ENCODE measurements at places on chromosomes 3 and 15.

DNA sequence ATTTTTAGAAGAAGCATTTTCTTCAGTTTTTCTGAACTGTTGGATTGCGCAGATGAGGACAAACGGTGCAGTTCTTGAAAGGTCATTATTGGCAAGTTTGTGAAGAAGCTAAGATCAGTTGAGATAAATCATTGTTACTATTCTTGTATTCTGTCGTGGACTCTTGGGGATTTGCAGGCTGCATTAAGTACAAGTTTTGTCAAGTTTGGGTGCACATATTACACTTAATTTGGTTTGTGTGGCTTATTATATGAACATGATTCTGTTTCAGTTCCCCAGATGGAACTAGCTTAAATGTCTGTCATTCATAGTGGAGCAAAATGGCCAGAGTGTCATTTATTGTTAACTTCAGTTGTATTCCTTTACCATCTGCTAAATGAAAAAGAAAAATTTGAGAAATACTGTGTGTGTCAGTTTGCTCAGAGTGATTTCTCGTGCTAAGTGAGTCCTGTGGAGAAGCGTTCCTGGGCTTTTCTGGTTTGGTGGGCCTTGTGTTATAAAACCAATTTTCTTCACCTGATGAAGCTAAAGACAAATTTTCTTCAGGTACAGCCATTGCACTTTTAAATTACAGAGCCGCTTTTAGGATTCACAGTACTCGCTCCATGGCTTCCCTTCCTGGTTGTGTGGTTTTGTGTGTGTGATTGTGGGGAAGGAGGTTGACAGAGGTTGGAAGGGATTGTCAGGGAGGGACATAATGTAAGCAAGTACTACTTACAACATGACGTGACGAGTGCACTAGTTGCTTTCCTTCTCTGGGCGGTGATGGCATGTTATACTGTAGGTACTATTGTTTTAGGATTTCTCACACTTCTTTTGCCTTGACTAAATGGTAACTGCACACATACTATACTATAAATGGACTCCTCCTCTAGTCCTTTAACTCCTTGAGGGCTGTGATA is 1.7 kb downstream of the AKAP13 start:
- no peak for DNase-seq

DNA sequence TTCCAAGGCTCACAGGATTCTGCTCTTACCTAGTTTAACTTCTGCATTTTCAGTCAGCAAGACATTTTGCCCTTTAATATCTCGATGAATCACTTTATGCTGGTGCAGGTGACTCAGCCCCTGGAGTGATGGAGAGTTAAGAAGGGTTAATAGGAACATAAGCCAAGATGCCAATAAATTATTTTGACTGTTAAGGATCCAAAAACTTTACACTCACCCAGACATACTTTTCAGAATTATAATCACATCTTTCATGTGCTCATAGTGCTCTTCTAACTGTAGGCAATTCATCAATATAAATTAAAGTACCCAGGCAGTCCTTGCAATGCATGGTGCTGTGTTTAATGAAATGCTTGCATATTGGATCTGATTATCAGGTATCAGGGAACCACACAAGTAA is 164.1 kb upstream of the SLC2A2 start:
- no peak for DNase-seq

DNA sequence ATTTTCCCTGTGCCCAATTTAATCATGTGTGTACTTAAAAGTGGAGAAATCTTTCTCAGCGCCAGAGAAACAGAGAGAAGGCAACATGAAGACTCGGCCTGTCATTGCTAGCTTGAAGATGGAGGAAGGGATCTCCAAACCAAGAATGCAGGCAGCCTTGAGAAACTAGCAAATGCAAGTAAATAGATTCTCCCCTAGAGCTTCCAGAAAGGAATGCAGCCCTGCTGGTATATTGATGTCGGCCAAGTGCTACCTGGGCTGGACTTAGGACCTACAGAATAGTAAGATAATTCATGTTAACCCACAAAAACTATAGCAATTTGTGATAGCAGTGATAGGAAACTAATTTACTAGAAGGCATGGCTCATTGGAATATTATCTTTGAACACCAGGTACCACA is 150.9 kb upstream of the ABI3BP start:
- no peak for DNase-seq

DNA sequence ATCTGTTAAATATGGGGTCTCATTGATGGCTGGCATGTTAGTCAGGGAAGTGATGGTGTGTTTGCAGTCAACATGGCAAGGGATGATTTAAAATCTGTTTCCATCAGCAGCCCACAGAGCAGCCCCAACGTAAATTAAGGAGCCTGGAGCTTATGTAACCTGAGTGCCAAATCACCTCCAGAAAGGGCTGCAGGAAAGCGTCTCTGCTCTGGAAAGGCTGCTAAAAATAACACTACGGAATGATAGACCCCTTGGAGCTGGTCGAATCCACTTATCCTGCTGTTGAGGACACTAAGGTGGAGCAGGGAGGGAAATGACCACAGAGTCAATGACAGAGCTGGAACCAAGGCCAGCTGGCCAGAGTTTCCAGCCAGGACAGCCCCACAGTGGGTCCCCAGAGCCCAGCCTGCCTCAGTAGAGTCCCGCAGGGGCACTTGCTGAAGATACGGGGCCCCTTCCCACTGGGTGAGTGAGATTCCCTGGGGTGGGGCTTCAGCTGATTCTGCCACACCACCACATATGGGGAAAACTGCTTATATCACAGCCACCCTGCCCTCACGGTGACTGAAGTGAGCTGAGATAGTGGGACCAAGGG is 63.5 kb downstream of the EPHB1 start:
- DNase-seq: no peak

GRCh38 chr3:16085410-16085809 is 89.1 kb upstream of the GALNT15 start:
- no peak for DNase-seq

All from uterus (tissue), 4 donors.